Astrocyte of the cerebellum (primary cell): ENCODE measurements at places on chromosomes 13 and 19.

DNA sequence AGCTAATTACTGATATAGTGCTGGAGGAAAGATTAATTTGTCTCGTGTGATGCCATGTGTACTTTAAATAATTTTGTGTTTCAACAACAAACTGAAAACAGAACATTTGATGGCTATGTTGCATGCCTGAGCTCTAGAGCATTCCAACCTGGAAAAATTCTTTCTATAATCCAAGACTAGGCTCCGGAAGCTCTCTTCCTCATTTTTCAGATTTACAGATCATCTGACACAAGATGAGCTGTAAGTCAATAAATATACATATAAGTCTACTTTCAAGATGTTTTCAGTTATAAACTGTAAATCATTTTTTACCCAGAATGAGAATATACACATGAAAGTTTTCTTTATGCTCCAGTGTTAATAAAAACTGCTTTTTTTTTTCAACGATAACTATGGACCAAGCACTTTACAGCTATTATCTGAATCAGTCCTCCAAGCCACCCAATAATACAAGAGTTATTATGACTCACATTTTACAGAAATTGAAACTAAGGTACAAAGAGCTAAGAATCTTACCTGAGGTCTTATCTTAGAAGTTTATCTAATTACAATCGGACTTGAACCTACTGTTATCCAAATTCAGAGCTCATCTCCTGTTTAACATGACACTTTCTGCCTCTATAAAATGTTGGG lies 6.4 kb upstream of the FOXO1 start:
- DNase-seq = no peak

DNA sequence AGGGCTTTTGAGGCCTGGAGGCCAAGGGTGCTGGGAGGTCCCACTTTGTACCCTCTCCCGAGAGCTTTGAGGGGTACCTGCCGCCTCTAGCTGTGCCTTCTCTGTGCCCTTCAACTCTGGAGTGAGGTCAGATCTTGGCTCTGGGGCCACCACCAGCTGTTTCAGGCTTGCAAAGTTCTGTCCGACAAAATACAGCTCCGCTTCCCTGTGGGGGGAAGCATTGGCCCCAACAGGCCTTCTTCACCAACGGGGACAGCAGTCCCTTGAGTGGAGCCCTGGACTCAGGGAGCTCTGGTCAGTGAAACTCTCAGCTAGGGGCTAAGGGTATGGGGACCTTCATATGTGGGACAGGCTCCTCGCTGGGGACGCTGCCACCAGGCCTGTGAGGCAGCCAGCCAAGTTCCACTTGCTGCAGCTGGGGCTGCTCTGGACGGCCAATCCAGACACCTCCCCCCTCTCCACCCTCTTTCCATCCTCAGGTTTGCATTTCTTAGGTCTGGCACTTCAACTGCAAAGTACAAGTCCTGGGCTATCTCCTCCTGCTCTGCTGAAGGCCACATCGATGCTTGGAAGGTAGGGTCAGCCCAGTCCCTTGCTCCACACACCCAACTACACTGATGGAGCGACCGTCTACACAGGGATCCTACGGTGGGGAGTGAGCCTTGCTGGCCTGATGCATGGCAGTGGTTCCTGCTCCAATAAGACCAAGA lies 46.8 kb downstream of the C13orf46 start:
- DNase-seq = no peak

DNA sequence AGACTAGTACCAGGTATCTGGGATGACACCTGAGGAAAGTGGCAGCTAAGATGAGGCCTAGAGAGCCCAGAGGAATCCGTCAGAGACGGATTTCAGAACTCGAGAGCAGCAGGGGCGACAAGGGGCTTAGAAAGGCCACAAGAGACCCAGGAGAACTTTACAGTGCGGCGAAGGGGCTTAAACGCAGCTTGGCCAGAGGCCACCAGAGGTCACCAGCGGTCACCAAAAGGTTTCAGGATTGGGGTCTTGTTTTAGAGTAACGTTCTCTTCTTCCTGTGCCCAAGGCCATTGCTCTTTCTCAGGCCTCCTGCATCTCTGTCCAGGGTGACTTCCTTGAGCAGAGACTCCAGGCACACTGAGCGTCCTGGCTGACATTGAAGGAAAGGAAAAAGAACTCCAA lies 2.2 kb downstream of the ZSCAN22 start:
- DNase-seq = no peak

DNA sequence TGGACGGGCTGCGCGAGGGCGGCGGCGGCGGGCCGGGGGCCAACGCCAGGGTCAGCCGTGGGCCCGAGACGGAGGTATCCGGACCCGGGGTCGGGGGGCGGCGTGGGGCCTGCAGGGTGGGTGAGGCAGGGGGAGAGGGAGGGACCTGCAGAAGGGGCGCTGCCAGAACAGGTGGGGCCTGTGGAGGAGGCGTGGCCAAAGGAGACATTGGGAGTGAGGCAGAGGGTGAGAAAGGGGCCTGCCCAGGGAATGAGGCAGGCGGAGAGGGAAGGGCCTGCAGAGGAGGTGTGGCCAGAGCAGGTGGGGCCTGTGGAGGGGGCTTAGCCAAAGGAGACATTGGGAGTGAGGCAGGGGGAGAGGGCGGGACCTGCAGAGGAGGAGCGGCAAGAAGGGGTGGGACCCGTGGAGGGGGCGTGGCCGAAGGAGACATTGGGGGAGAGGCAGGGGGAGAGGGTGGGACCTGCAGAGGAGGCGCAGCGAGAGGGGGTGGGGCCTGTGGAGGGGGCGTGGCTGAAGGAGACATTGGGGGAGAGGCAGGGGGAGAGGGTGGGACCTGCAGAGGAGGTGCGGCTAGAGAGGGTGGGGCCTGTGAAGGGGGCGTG lies 4.2 kb downstream of the PRR36 start:
- DNase-seq = no peak

- DNase-seq = peak; percentile 15
Measured at GRCh38 chr13:74450964-74451363, 316.8 kb upstream of the KLF12 start.

DNA sequence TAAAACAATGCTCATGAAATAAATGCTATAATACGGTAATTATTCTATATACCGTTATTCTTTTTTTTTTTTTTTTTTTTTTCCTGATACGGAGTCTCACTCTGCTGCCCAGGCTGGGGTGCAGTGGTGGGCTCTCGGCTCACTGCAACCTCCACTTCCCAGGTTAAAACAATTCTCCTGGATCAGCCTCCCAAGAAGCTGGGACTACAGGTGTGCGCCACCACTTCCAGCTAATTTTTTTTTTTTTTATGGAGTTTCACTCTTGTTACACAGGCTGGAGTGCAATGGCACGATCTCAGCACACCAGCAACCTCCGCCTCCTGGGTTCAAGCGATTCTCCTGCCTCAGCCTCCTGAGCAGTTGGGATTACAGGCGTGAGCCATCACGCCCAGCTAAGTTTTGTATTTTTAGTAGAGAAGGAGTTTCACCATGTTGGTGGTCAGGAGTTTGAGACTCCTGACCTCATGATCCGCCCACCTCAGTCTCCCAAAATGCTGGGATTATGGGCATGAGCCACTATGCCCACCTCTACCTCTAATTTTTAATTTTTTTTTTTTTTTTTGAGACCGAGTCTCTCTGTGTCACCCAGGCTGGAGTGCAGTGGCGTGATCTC lies 6.9 kb downstream of the PPP1R15A start:
- no peak for DNase-seq

DNA sequence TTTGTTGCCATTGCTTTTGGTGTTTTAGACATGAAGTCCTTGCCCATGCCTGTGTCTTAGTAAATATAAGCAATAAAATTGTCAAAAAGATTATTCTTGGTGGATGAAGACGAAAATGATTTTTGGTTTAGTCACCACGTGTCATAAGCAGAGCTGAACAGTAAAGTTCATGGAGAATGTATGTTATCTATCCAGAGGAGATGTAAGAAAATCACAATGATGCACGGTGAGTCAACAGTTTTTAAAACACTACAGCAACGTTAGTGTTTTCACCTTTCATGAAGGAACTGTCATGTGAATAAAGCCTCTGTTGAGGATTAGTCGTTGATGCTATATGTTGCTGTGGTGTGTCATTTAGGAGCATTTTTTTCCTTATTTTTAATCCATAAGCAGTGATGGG lies 137.6 kb downstream of the GPC6 start:
- no peak for DNase-seq

DNA sequence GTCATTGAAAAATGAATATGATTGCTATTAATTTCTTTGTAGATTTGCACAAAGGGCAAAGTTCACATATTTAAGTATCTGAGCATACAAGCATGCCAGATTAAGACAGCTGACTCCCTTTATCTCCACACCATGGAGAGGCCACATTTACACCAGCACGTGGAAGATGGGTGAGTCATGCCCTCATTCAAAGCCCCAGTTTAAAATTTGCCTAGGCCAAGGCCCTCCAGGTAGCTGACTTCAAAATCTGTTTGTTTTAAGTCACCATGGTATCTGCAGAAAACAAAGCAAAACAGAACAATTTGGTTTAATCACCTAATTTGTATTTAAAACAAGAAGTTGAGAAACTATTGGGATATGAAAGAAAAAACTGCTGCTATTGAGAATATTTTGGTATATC lies 109.2 kb downstream of the ESD start:
- peak; percentile 18 for DNase-seq

DNA sequence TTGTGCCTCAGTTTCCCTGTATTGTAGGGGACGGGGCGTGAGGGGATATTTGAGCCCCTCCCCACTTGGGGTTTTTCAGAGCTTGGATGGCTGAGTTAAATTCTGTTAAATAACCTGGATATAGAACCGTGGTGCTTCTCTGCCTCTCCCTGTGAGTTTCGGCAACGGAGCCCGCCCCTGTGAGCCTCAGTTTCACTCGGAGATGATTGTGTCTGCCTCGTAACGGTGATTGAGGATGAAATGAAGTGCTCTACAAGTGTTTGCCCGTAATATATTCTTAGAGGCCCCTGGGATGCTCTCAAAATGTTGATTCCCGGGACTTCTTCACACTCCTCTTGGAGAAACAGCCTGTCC lies 509 bp downstream of the KXD1 start:
- DNase-seq = no peak

GRCh38 chr13:87356314-87356713 lies 314.9 kb upstream of the SLITRK5 start:
- no peak for DNase-seq

DNA sequence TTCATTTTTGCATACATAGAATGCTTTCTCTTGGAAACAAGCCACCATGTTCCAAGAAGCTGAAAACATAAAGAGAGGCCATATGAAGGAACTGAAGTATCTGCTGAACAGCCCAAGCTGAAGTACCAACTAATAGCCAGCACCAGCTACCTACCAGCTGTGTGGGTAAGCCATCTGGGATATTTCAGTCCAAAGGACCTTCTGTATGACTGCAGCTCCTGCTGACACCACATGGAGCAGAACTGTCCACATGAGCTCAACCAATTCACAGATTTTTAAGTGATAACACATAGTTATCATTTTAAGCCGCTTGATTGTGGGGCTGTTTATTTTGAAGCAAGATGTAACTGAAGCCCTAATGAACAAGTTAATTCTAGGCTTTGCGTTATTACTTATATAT lies 621.1 kb upstream of the KLHL1 start:
- DNase-seq = no peak

GRCh38 chr13:90798381-90798780 lies 549.1 kb upstream of the MIR17HG start:
- no peak for DNase-seq

- DNase-seq = no peak
Measured at GRCh38 chr13:20489185-20489820, 36.4 kb downstream of the CRYL1 start.

DNA sequence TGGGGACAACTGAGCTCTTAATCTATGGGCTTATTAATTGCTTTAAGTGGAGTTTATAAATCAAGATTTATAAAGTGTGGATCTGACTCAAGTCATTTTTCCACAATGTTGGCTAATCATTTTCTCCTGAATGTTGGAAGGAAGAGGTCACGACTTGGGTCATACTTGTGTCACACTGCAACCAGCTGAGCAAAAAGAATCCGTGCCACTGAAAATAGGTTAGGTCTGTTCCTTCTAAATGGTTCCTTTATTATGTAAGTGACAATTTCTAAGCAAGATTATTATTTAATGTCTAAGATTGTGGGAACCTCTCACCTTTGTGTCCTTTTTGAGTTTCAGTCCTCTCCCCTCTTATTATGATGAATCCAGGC lies 178.6 kb downstream of the SHISA2 start:
- DNase-seq = no peak

GRCh38 chr13:35824395-35824794 lies 306.8 kb downstream of the DCLK1 start:
- no peak for DNase-seq

GRCh38 chr13:51874651-51875050 lies 12.9 kb downstream of the CCDC70 start:
- DNase-seq = no peak

DNA sequence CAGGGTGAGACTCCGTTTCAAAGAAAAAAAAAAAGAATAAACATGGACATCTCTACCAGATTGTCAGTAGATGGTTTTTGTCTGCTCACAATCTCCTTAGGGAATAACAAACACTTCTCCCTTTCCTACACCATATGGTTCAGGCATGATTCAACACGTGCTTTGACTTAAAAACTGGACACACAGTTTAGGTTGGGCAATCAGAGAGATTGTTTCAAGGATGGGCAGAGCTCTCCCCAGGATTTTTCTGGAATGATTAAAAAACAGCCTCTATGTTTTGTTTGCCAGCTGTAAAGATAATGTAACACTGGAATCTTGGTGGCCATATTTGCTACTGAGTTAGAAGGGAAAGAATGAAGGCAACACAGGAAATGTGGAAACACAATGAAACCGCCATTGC lies 150.1 kb upstream of the TSC22D1 start:
- DNase-seq = no peak

DNA sequence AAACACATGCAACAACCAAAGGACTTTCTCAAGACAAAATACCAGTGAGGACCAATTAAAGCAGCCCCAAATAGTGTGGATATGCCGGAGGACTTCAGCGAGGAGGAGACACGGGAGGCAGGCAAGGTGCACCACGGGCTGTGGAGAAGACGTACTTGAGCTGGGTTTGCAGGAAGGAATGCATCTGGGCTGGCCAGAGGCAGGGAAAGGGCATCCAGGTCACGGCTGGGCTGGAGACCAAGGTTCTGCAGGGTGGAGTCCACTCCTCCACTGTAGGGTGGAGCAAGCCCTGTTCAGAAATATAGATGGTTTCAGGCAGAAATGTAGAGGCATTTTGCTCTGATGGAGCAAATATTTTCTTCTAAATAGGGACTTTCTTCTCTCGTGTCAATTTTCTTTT lies 36.6 kb upstream of the MEDAG start:
- no peak for DNase-seq

- DNase-seq = no peak
Measured at GRCh38 chr19:10471909-10472308, 31.2 kb downstream of the KEAP1 start.

DNA sequence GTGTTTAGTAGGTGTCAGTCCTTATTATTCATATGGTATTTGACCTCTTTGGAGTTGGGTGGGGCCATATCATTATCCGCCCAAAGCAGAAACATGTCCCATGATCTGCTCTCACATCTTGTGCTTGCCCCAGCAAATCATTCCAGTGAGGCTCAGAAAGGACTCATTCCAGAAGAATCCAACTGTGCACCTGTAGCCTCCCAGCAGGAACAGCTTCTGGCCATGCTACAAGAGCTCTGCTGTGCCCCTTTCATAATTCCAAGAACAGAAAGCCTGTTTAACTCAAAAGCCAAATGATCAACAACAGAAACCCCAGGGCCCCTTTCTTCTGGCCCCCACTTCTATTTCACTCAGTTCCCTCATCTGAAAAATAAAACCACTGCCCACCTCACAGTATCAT lies 673.1 kb downstream of the DIAPH3 start:
- DNase-seq = no peak
